ENCODE measurements at places on chromosomes 7 and 10. TPM values are rescaled to one million over a fixed set of nuclear protein-coding genes. Genes with fewer than 3 reads are reported as not detected.

Gene PPP1R17
- total RNA-seq, result not detected

Gene TMEM196
- total RNA-seq, result not detected

Gene NXPH1
- total RNA-seq, result not detected

Gene FAM13C
- 0.65 TPM for total RNA-seq

Gene AMPH
- not detected for total RNA-seq

Gene TAS2R40
- not detected for total RNA-seq

Gene MRPS24
- total RNA-seq, result 136 TPM

Gene GRB10
- total RNA-seq, result 13.4 TPM

Gene TAS2R3
- total RNA-seq, result 0.44 TPM
